ENCODE measurements at places on chromosomes 6 and 20.

DNA sequence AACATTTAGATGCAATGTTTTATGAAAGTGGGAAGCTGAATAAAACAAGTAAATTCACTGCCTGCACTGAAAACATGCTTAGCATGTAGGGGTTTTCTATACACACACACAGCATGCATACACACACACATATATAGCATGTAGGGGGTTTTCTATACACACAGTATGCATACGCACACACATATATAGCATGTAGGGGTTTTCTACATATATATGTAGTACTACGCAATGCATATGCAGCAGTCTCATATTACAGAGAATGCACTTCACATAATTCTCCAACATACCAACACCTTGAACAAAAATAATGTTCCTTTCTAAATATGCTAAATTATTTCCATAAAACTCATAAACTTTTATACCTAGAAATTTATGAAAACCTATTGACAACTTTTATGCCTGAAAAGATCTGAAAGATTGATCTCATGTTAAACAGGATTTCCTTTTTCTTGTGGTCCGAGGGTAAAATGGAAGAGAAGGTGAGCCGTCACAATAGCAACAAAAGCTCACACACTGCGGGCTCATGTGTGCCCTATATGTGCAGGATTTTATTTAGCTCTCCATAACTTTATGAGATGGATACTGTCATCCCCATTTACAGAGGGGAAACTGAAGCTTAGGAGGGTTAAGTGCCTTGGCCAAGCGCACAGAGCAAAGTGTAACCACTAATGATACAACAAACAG is 81.9 kb upstream of the TULP1 start:
- DNase-seq: no peak

DNA sequence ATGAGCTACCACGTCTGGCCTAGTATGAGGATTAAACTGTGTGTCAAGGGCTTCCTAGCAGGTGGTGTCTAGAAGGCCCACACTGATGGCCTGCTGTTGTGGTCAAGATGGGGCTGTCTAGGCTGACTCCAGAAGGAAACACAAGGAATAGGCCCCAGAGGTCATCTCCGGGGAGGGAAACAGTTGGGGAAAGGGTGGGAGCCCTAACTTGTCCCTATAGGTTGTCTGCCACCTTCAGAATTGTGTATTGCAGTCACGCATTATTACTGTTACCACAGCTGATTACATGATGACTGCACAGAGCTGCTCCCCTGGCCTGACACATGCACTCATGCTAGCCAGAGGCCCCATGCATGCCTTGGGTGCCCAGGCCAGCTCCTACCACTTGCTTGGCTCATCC is 27.3 kb downstream of the C20orf203 start:
- DNase-seq: peak; percentile 57

DNA sequence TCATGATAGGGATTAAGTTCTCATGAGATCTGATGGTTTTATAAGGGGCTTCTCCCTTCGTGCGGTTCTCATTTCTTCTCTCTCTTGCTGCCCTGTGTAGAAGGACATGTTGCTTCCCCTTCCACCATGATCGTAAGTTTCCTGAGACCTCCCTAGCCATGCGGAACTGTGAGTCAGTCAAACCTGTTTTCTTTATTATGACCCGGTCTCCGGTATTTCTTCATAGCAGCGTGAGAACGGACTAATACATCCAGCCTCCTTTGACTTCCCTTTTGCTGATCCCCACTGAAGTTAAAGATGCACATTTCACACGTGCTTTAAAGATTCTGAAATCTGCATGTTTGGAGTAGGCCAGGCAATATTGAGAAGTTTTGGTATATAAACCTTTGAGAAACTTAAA is 543.1 kb downstream of the PRKN start:
- DNase-seq: no peak

- no peak for DNase-seq
Observed at GRCh38 chr20:46081074-46081473, 8.7 kb downstream of the NCOA5 start.

GRCh38 chr6:15952231-15953151 is 176.4 kb upstream of the MYLIP start:
- DNase-seq: no peak

- no peak for DNase-seq
Observed at GRCh38 chr6:24549674-24550353, 55.0 kb downstream of the ALDH5A1 start.

DNA sequence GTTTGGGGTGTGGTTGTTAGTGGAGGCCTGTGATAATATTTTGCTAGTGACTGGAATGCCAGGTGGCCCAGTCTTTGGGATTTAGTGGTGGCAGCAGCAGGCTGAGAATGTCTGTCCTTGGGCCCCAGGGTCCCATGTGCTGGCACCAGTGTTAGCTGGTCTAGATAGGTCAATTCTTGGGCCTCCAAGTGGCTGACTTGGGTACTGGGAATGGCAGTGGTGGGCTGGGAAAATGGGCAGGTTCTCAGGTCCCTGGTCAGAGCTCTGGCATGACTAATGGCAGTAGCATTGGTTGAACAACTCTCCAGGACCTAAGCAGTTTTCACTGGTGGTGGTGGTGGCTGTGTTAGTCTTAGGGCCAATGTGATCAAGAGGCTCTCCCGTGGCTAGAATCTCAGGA is 50.3 kb downstream of the OLIG3 start:
- no peak for DNase-seq

- DNase-seq: no peak
Observed at GRCh38 chr20:13355411-13355810, 134.3 kb downstream of the ISM1 start.

DNA sequence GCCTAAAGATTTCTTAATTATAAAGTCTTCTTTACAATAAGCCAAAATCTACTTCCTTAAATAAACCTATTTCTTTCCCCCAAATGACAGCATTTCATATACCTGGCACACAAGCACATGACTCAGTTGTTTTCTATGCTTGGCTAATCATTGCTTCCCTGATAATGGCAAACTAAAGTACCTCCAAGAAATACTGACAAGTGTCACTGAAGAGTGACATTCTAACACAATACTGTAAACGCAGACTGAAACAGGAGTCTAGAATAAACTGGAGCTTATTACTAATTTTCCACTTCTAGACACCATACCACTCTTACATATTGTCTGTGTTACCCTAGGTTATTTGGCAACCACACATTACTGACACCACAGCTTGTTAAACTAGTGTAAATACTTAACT is 14.3 kb downstream of the SYNCRIP start:
- no peak for DNase-seq

- DNase-seq: no peak
Observed at GRCh38 chr6:147372806-147373205, 135.7 kb upstream of the SAMD5 start.

DNA sequence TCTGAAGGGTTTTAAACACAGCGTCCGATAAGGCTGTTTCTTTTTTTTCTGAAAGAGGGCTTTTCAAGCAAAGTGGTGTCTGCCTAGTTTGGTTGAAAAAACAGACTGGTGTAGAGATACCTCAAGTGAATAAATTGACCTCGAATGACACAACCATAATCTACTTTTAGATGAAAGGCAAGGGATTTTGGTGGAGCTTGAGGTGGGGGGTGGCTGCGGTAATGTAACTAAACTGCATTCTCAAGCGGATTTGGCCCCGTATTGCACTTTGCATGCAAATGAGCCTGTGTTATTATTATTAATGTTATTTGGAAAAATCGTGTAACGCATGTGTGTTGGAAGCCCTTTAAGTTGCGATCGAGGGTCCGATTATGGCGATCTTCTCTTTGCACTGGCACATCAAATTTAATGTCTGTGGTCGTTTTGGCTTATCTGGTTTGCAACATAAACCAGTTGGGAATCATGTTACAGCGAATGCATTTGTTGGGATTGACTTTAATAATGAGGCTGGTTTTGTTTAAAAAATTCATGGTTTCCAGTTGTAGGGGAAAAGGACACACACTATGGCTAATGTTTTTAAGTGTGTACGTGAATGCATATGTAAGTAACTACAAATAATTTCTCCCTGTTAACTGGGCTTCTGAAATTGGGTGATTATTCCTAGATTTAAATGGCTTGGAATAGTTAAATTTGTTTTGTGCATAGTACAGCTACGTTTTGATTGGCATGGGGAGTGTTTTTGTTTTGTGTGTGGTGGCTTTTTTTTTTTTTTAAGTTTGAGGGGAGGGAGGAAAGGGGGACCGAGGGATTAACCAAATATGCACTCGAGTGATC is 1.0 kb downstream of the JARID2 start:
- peak; percentile 47 for DNase-seq

- no peak for DNase-seq
Observed at GRCh38 chr20:19626896-19627295, 131.2 kb upstream of the RIN2 start.

DNA sequence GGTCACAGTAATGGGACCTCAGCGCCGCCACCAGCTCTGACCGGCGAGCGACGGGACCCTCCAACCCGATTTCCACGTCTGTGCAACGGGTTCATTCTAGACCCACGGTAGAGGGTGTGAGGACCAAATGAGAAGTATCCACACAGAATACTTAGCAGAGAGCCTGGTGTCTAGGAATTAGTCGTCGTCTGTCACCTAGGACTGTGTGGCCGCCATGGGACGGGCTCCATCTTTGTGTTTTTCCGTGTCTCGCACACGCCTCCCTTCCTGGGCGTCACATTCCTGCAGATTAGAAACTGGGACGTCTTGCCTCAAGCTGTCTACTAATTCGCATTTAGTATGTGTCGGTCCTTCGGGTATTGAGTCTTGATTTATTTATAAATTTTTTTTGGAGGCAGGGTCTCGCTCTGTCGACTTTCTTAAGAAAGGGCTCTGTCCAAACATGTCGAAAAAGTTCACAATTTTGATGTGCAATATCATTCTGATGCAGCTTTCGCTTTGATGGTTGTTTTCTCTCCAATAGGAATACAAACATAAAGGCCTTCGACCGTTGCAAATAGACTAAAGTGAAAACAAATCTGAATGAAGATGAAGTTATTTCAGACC is 563 bp downstream of the MGME1 start:
- DNase-seq: peak; percentile 63

- peak; percentile 22 for DNase-seq
Observed at GRCh38 chr6:32956176-32956575, 3.3 kb upstream of the HLA-DMA start.

All from NCI-H524 (cell line).